ENCODE measurements at places on chromosomes 4 and X. TPM values are rescaled to one million over a fixed set of nuclear protein-coding genes. Genes with fewer than 3 reads are reported as not detected.

XAGE1A gene
- not detected for total RNA-seq

DNA sequence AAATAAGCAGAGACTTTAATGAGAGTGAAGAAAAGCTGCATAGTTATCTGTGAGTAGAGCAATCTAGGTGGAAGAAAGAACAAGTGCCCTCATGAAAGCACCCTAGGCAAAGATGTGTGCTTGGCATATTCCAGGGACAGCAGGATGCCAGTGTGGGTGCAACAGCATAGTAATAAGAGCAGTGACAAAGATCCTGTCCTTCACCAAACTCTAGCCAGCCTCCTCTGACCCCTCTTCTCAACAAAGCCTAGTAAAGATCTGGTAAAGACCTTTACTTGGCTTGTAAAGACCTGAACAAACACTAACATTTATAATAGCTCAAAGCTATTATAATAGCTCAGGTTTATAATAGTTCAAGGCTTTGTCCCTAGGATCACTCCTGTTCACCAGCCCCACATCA, 735.4 kb downstream of the PCDH7 start:
- H3K27ac ChIP-seq, result no peak overlapping the region
- DNase-seq, result no peak
- H3K4me3 ChIP-seq, result no peak overlapping the region
- H3K27me3 ChIP-seq, result no peaks in the 10 kb centered on the region

- no peak for DNase-seq
- H3K27me3 ChIP-seq, result peaks cover 1% of the 10 kb centered on the region
- H3K36me3 ChIP-seq, result no peaks in the 10 kb centered on the region
- H3K4me1 ChIP-seq, result no peaks in the 10 kb centered on the region
- no peak overlapping the region for H3K27ac ChIP-seq
Measured at GRCh38 chr4:11081006-11081405, 347.7 kb downstream of the HS3ST1 start.

DNA sequence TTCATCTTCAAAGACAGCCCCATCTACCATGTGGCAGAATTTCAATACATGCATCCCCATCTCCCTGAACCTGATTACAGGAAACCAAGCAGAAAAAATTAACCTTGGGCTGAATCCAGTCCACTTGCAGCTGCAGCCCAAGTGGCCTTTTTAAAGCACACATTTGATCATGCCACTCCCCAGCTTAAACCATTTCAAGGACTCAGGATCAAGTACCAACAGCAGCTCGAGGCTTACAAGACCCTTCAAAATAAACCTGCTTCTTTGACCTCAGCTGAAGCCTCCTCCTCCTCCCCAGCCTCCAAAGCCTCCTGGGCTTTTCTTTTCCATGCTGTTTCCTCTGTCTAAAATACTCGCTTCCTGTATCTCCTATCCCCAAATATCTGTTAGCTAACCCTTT, 50.7 kb upstream of the KIT start:
- H3K4me3 ChIP-seq, result no peak overlapping the region
- no peaks in the 10 kb centered on the region for H3K4me1 ChIP-seq
- H3K27me3 ChIP-seq, result no peaks in the 10 kb centered on the region
- H3K27ac ChIP-seq, result no peak overlapping the region
- DNase-seq, result no peak

DNA sequence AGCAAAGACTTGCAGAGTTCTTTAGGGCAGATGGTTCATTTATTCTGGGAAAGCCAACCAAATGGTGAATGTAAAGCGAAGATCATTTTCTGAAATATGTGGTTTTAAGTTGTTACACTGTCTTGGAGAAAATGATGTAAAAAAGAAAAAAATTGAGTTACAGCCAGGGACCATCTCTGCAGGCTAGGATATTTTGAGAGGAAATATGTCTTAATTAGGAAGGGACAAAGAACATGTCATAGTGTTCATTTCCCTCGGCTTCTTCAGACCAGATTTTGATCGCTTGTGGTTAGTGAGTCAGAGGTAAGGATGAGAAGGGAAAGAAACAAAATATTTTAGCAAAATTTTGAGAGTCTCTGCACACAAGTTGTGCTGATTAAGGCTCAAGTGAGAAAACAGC, 59.0 kb upstream of the C1QTNF7 start:
- H3K27me3 ChIP-seq, result no peaks in the 10 kb centered on the region
- H3K4me3 ChIP-seq, result no peak overlapping the region
- H3K27ac ChIP-seq, result no peak overlapping the region
- H3K36me3 ChIP-seq, result no peaks in the 10 kb centered on the region

DNA sequence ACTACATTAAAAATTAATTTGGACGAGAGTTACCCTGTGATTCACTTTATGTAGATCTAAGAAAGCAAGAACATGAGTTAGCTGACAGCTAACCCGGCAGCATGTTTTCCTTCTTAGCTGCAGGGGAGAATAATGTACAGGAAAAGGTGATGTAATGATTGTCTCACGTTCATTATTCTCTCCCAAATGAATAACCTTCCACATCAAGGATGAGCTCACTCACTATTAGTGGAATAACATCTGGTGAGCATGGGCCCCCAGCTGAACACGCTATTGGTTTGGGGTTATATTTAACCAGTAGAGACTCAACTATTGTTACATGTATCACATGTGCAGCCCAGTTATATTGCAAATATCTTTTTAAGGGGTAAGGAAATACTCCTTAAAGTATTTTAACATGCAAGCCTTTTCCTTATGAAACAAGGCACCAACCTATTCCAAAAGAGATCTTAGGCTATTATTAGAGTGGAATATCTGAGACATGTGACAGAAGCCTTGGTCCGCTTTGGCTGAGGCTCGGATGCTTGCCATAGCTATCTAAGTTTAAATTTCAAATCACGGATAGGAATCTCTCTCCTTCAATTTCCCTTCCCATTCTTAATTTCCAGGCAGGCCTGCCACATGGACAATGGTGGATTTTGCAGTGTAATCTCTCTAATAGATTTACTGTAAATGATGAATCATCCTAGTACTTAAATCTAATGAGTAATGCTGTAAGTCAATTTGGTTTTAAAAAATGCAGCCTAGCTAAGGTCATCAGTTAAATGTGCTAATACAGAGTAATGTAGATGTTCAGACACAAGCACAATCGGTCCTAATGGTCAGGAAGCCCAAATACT, 99.0 kb upstream of the OTUD4 start:
- no peaks in the 10 kb centered on the region for H3K36me3 ChIP-seq
- no peak overlapping the region for H3K4me3 ChIP-seq
- peaks cover 5% of the 10 kb centered on the region for H3K27me3 ChIP-seq
- no peak overlapping the region for H3K27ac ChIP-seq
- no peaks in the 10 kb centered on the region for H3K4me1 ChIP-seq
- no peak for DNase-seq

TMEM31 gene
- total RNA-seq, result 1.1 TPM

- peaks cover 2% of the 10 kb centered on the region for H3K27me3 ChIP-seq
- H3K4me1 ChIP-seq, result no peaks in the 10 kb centered on the region
- H3K4me3 ChIP-seq, result no peak overlapping the region
- H3K27ac ChIP-seq, result no peak overlapping the region
Measured at GRCh38 chr4:37590016-37590415, 96.2 kb downstream of the RELL1 start.

CT45A3 gene
- total RNA-seq, result not detected
